Activated CD8-positive, alpha-beta memory T cell treated with anti-CD3 and anti-CD28 coated beads for 1 hour (primary cell): ENCODE measurements at places on chromosomes 1 and 21.

DNA sequence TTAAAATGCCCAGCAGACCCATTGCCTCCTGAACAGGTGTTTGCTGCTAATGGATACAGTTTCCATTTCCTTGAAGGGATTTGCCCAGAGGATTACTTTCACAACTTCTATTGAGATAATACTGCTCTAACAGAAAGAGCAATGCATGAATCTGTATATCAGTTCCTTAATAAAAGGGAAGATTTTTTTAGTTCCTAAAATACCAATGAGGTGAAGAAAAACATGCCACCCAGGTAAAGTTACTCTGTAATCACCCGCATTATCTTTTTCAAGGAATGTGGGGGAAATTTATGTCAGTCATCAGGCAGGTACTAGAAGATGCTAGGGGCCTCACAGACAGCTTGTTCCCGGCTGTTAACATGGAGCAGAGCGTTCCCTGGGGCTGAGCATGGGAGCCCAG lies 41.1 kb downstream of the KCNJ15 start:
- DNase-seq, result no peak

GRCh38 chr1:177077734-177078499 lies 86.6 kb downstream of the ASTN1 start:
- no peak for DNase-seq

DNA sequence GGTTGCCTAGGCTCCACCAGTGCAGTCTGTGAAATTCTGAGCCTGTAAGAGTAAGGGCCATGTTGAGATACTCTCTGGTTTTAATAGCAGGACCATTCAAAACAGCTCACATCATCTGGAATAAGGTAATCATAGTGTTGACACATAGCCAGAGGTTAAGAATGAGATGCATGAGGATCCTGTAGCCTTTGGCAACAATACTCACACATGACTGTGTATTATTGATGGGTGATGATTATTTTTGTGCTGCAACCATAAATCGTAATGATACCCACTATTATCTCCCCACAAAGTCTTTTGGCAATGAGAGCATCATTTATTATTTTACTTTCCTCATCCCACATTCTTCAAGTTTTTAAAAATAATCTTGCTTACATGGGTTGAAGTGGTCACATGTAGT lies 35.5 kb downstream of the KCNK2 start:
- no peak for DNase-seq

- no peak for DNase-seq
Observed at GRCh38 chr1:1425426-1425752, 4.3 kb upstream of the ANKRD65 start.

GRCh38 chr1:111992476-111992875 lies 3.0 kb upstream of the KCND3 start:
- no peak for DNase-seq

DNA sequence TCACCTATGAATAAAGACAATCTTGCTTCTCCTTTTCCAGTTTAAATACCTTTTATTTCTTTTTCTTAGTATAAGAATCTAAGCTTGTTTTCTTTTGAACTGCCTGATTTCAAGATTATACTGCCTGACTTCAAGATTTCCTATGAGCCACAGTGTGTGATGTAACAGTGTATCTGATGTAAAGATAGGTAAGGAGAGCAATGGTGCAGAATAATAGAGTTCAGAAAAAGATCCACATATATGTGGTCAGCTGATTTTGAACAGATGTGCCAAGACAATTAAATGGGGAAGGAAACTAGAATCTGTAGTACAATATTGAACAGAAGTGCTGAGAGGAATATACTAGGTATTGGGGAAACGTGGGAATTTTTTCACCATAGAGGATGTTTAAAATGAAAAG lies 21.0 kb downstream of the EXO1 start:
- DNase-seq, result no peak

- no peak for DNase-seq
Observed at GRCh38 chr21:35457097-35457804, 408.1 kb upstream of the RUNX1 start.

- no peak for DNase-seq
Observed at GRCh38 chr1:116311756-116312680, 61.0 kb upstream of the ATP1A1 start.

DNA sequence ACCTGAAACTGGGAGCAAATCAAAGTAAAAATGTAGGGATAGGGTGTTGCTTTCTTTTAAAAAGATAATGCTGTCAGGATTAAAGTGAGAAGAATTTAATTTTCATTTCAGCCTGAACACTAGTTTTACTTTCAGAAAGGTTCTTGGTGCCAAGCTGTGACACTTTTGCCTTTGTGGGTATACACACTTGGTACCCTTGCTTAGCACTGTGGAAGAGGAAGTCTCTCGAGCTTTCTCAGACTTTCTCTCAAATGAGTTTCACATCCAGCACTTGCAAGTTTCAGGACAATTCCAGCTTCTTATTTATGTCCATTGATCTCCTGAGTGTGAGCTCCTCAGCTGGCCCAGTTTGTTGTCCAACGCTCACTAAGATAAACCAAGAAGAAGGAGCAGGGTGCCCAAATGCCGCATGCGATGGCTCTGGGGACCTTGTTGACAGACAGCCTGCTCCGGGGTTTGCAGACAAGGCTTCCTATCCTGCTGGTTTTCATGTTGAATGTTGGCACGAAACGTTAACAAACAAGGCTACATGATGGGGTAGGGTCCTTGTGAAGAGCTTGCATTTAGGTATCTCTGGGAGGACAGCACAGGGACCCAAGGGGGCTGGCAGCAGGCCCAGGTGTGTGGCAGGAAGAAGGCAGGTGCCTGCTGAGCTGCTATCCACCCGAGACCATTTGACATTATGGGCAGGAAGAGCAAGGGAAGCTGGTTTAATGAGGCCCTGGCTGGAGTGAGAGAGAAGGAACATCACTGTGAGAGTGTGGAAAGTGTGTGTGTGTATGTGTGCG lies 79.7 kb downstream of the POFUT2 start:
- no peak for DNase-seq

GRCh38 chr1:95496773-95497172 lies 262.8 kb downstream of the RWDD3 start:
- DNase-seq, result no peak

GRCh38 chr1:36126797-36127500 lies 1.9 kb upstream of the COL8A2 start:
- DNase-seq, result no peak

- DNase-seq, result no peak
Observed at GRCh38 chr21:42858185-42858847, 21.0 kb downstream of the WDR4 start.

- DNase-seq, result no peak
Observed at GRCh38 chr1:32759997-32760623, 57.0 kb downstream of the YARS1 start.

- DNase-seq, result no peak
Observed at GRCh38 chr1:55718758-55719671, 503.9 kb upstream of the USP24 start.
